Psoas muscle (tissue), 8 donors: ENCODE measurements at places on chromosomes 6 and 20. TPM values are rescaled to one million over a fixed set of nuclear protein-coding genes. Genes with fewer than 3 reads are reported as not detected.

- no peak for DNase-seq
Measured at GRCh38 chr6:130836055-130836640, 8.9 kb downstream of the SMLR1 start.

- DNase-seq, result no peak
Measured at GRCh38 chr6:29524444-29525310, 34.9 kb downstream of the UBD start.

DNA sequence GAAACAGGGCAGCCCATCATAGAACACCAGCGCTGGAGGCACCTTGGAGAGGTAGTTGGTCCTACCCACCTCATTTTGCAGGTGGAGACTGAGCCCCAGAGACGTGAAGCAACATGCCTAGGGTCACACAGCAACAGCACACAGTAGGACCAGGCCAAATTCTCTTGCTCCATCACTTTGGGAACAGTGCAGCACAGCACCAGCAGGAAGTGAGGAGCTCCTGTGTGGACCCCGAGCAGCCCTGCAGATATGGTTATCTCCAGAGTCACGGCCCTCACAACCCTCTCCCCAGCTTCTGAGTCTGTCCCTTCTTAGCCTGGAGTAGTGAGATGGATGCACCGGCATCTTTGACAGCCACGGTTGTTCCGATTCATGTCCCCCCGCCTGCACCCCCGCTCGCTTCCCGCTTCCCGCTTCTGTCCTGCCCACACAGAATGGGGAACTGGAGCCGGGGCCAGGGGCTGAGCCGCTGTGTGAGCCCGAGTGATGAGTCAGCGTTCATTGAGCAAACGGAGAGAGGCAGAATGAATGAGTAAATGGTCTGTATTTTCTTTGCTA, 72.6 kb upstream of the DUSP22 start:
- DNase-seq, result peak; percentile 61

MLIP gene
- 51.5 TPM for polyA plus RNA-seq

GRCh38 chr6:81894788-81895271, 142.3 kb upstream of the TENT5A start:
- DNase-seq, result peak; percentile 51

DNA sequence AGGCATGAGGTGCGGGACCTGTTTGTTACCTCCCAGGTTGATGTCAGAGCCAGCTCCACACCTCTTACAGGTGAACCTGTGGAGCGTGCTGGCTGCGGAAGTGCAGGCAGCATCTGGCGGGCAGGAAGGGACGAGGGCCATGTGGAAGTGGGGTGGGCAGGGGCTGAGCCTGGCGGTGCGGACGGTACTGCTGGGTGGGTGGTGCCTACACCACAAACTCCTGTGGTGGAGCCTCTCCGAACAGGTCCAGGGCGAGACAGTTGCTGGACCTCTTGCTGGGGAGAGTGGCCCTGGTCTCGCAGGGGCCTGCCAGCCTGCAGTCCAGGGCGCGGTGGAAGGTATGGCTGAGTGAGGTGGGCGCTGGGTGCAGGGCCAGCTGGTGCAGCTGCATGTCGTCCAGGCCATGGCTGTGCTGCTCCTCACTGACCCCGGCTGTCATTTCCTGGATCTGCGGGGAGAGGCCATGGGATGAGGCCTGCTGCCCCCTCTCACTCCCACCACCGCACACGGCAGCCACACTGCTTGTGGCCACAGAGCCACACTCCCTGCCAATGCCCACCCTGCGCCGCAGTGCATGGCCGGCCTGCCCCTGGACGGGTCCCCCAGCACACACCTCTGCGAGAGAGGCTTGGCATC, 22.0 kb downstream of the FRMD1 start:
- no peak for DNase-seq

SLC2A10 gene
- polyA plus RNA-seq, result 0.61 TPM

- DNase-seq, result no peak
Measured at GRCh38 chr6:89840538-89840937, 10.9 kb downstream of the CASP8AP2 start.

GRCh38 chr20:10501402-10501801, 66.3 kb downstream of the SLX4IP start:
- no peak for DNase-seq

- DNase-seq, result no peak
Measured at GRCh38 chr6:11900662-11901598, 111.2 kb upstream of the HIVEP1 start.

GRCh38 chr6:167027308-167027707, 28.1 kb downstream of the CEP43 start:
- DNase-seq, result no peak

GRCh38 chr6:42696526-42697267, 25.7 kb downstream of the PRPH2 start:
- DNase-seq, result no peak

DNA sequence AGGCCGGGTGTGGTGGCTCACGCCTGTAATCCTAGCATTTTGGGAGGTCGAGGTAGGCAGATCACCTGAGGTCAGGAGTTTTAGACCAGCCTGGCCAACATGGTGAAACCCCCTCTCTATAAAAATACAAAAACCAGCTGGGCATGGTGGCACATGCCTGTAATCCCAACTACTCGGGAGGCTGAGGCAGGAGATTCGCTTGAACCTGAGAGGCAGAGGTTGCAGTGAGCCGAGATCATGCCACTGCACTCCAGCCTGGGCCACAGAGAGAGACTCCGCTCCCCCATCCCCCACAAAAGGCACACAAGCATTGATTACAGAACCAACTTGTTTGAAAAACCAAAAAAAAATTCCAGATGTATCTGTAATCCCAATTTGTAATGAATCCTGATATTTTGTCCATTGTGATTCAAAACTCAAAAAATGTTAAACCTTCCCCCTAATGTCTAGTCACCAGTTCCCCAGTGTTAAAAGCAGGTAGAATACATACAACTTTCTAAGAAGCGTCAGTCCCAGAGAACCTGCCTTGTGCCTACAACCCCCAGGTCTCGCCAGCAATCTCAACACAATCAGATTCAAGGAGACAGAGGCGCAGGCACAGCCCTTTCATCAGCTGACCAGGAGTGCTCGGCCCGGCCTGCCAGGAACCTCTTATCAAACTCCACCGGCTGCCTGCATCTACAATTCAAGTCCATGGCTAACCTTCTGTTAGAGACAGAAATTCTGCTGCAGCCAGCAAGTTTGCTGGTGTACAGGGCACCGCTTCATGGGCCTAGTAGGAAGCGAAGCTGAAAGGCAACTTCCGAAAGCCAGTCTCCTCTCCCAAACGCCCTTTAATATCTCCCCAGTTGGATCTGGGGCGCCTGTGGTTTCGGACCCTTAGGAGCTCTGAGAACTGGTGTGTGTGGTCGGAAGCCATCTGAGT, 2.1 kb downstream of the EZR start:
- no peak for DNase-seq

DNA sequence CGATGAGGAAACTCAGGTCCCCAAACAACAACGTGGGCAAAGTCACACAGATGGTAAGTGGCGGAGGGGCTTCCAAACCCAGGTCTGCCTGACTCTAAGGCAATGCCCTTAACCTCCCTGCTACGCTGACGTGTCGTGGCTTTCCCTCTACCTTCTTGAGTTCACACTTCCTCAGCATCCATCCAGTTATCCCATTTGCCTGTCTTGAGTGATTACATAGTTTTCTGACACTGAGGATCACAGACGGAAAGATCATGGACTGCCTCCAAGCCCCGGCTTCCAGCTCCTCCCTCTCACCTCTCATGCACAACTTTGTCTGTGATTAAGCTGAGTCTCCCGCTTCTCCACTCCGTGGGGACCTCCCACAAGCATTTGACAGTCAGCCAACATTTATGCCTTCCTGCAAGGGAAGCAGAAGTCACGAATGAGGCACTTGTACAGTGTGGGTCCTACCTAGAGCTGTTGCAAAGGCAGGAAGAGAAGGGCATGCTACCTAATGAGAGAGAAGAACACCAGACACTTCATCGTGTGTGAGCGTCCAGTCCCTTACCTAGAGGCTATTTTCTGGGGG, 33.8 kb downstream of the TBC1D7 start:
- no peak for DNase-seq

B3GALT4 gene
- 3.0 TPM for polyA plus RNA-seq

- no peak for DNase-seq
Measured at GRCh38 chr6:139446138-139446715, 71.8 kb upstream of the CITED2 start.

BCAS1 gene
- 0.16 TPM for polyA plus RNA-seq

GRCh38 chr20:8131598-8132483, at the start of gene PLCB1:
Gene PLCB1, plus strand, starts transcription at chr20:8132266. Its CDS starts 386 bp downstream, at chr20:8132652.
- peak; percentile 87 for DNase-seq

GRCh38 chr6:72382602-72383529, 239.0 kb upstream of the KCNQ5 start:
- no peak for DNase-seq

GRCh38 chr20:40931410-40932044, 97.1 kb upstream of the TOP1 start:
- DNase-seq, result no peak

DNA sequence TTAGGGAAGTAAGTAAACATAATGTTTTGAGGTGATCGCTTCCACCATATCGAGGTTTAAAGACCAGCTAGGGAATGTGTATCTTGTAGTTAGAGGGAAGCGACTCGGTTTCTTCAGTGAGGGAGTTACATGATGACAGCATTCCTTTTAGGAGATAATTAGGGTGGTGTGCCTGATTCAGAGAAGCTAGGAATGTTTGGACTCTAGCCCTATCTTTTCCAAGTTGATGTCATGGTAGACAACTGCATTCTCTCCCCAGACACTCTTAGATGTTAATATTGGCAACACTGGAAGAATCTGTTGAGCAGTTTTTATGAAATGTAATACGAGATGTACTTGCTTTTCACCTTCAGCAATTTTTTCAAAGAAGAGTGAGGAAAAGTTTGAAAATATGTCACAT, 12.9 kb upstream of the HIVEP1 start:
- DNase-seq, result no peak

DNA sequence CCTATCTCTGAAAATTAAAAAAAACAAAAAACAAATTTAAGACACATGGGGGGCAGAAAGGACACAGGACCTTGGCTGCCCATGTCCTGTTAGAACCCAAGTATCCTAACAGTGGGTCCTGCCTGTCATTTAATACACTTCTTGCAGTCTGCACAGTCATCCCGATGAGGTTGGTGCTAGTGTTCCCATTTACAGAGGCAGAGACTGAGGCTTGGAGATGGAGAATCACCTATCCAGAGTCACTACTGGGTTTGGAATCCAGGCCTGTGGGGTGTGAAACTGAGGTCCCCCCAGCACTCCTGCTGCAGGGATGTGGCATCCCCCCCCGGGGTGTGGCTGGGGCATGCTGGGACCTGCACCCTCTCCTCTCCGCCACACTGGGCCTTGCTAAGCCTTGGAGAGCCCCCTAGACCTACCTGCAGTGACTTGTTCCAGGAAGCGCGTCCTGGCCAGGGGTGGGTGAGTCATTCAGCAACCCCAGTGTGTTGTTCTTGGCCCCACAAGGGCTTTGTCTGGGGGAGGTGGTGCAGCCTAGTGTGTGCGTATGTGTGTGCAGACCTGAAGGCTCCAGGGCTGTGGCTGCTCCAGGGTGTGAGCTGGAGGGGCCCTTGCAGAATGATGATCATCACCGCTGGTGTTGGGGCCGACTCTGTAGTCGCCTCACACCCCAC, 49.7 kb downstream of the BCAS4 start:
- DNase-seq, result no peak

PBOV1 gene
- polyA plus RNA-seq, result not detected

DNA sequence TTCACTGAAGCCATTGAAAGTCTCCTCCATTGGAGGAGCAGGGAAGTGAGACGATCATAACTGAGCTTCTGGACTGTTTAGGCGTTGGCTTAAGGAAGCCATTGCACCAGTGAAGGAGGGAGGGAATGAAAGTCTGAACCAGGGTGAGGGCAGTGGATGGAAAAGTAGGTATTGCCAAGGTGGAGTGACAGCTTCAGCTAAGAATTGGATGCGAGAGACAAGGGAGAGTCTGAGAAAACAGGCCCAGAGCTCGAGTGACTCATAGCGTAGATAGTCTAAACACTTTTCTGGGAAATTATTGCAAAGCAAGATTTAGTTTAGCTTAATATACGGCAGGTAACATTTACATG, 4.5 kb downstream of the DSP start:
- DNase-seq, result no peak

DNA sequence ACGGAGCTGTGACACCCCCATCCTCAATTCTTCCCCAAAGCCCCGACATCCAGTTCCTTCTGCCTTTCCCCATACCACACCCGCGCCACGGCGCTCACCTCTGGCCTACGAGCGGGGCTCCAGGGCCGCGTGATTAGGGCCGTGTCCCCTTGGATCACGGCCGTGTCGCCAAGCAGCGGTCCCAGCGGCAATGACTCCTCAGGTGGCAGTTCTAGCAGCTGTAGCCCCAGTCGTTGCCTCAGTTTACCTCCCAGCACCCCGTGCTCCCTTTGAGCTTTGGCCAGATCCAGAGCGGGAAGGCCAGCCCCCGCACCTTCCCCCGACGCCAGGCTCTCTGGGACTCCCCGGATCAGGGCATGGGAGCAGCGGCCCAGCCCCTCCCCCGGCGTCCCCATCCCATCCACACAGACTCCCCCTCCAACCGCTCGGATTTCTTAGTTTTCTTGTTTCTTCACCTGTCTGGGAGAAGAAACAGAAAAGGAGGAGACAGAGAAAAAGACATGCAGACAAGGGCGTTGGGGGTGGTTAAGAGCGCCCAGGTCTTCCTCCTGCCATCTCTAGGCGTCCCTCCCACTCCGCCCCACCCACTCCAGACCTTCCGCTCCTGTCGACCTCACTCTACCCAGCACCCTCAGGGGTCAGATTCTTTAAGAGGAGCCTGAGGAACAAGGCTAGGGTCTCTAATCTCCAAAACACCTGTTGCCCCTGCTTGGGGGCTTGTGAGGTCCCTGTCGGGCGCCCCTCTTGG, at the start of gene DDAH2:
DDAH2 (minus strand) TSS at position 533 of the 748 bp plus-strand sequence; CDS start at position 395, 138 bp downstream.
- no peak for DNase-seq

GRCh38 chr6:146814148-146814750, 215.5 kb downstream of the ADGB start:
- no peak for DNase-seq

GRCh38 chr6:155493694-155494143, 38.1 kb upstream of the NOX3 start:
- no peak for DNase-seq

SLC22A23 gene
- 4.6 TPM for polyA plus RNA-seq

GRCh38 chr6:134599079-134599478, 281.2 kb upstream of the SGK1 start:
- no peak for DNase-seq

DNA sequence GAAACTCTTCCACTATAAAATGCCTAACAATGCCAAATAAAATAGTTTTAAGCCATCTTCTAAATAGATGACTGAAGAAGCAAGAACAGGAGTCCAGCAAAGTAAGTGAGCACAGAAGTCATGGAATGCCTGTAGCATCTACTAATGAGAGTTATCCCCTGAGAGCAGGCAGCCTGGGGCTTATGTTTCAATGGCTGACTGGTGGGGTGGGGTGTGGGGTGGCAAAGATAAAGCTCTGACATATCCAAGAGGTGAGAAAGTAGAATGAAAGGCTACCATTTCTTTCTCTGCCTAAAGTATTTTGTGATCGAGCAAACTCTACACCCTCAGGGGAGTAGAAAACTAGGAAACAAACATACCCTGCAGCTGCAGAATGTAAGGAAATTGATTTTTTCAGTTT, 348.8 kb downstream of the TFAP2B start:
- DNase-seq, result no peak

PPARD gene
- 187 TPM for polyA plus RNA-seq

GRCh38 chr6:11428895-11429294, 108.7 kb upstream of the TMEM170B start:
- DNase-seq, result no peak

- DNase-seq, result no peak
Measured at GRCh38 chr6:35894776-35895175, 26.1 kb downstream of the SRPK1 start.
